ENCODE measurements at places on chromosomes 5 and 9. TPM values are rescaled to one million over a fixed set of nuclear protein-coding genes. Genes with fewer than 3 reads are reported as not detected.

Gene FAM151B
- 0.52 TPM for total RNA-seq

Gene GPR150
- total RNA-seq = 1.2 TPM

- no peak overlapping the region for H3K4me3 ChIP-seq
- no peaks in the 10 kb centered on the region for H3K27me3 ChIP-seq
- no peak for DNase-seq
- no peaks in the 10 kb centered on the region for H3K4me1 ChIP-seq
- H3K36me3 ChIP-seq = peaks cover 46% of the 10 kb centered on the region
Measured at GRCh38 chr9:20990867-20991266, 40.6 kb downstream of the HACD4 start.

- H3K27me3 ChIP-seq = peaks cover 3% of the 10 kb centered on the region
- H3K27ac ChIP-seq = no peak overlapping the region
- no peak overlapping the region for H3K4me3 ChIP-seq
- no peak for DNase-seq
- H3K36me3 ChIP-seq = no peaks in the 10 kb centered on the region
Measured at GRCh38 chr5:108536321-108536720, 154.4 kb upstream of the FBXL17 start.

- H3K27ac ChIP-seq = no peak overlapping the region
- DNase-seq = no peak
- H3K36me3 ChIP-seq = no peaks in the 10 kb centered on the region
- H3K4me3 ChIP-seq = no peak overlapping the region
Measured at GRCh38 chr9:108617676-108618075, 238.1 kb downstream of the ACTL7B start.

DNA sequence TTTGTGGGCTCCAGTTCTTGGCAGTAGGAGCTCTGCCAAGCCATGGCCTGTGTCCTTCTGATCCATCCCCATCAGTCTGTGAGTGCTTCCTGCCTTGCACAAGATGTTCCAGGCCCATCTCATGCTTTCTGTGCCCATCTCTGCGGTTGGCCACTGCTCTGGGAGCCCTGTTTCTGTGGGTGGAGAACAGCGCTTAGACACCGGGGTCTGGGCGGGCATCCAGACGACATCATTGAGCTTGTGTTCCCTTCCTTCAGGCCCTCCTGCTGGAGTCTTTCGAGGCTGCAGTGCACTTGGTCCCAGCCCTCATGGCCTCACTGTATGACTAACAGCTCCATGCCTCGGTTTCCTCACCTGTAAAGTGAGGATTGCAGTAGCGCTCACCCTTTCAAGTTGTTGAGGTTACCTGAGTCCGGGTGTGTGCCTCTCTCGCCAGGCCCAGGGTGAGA is 14.9 kb upstream of the CARD19 start:
- peaks cover 66% of the 10 kb centered on the region for H3K36me3 ChIP-seq
- no peak overlapping the region for H3K4me3 ChIP-seq
- no peak overlapping the region for H3K27ac ChIP-seq
- H3K4me1 ChIP-seq = peaks cover 37% of the 10 kb centered on the region
- no peak for DNase-seq
- H3K27me3 ChIP-seq = no peaks in the 10 kb centered on the region

All from activated CD4-positive, alpha-beta T cell treated with anti-CD3 and anti-CD28 coated beads, Interleukin-2, amount 10 ng/mL, durations not matched to agents 7 days and 5 days (primary cell).